NCI-H1417 treated with DMSO at 0.1 percent for 48 hours (cell line): ENCODE measurements at places on chromosomes 7 and 10.
A peak's percentile ranks its signal among the peaks of the same experiment; 100 is the strongest.

DNA sequence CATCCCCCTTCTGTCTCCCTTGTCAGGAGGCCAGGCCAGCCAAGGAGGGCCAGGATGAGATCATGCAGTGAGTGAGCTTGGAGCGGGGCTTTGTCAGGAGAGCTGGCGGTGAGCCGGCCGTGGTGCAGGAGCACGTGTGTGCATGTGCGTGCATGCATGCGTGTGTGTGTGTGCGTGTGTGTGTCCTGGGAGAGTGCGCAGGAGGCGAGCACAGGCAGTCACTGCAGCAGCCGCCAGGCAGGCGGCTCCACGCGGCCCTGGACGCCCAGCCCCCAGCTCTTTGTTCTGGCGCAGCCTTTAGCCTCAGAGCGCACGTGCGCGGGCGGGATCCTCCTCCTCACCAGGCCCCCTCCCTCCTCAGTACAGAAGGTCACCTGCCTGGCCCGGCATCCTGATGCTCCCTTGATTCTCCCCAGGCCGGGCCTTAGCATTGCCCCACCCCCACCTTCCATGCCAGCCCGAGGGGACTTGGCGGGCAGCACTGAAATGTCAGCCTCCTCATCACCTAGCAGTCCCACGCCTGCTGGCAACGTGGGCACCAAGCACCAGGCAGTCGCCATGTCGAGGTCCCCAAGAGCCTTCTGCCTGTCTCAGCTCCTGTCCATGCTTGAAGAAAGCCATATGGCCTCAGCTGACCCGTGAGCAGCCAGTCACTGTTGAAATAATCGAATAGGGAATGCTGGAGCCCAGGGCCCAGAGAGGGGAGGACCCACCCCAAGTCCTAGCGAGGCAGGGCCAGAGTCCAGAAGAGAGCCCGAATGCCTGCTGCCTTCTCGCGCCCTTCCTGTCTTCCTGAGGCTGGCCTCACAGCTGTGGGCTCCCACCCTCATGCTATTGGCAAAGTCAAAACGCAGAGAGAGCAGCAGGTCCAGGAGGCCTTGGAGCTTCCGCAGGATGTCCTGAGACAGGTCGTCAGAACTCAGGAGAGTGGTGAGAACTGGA is 125.9 kb upstream of the PPIF start:
- DNase-seq: no peak

- DNase-seq: no peak
Measured at GRCh38 chr10:102401735-102402511, 6.4 kb downstream of the NFKB2 start.

DNA sequence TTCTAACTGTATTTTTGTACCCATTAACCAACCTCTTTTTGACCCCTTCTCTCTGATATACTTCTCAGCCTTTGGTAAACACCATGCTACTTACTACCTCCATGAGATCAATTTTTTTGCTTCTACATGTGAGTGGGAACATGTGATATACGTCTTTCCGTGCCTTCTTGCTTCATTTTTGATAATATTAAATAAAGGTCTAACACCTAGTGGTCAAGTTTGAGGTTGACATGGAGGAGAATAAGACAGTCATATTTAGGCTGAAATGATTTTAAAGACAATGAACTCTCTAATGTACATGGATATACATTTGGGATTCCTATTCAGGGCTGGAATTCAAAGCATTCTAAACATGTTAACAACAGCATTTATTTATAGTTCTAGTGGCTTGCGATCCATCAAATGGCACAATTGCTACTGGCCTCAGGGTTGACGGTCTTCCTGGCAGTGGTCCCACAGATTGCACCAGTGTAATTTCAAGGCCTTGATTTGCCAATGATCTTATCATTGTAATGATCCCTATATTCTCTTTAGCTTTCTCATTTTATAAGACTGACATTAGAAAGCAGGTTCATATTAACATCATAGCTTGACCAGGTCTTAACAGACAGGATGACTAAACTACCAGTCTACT is 315.9 kb upstream of the ETV1 start:
- no peak for DNase-seq

DNA sequence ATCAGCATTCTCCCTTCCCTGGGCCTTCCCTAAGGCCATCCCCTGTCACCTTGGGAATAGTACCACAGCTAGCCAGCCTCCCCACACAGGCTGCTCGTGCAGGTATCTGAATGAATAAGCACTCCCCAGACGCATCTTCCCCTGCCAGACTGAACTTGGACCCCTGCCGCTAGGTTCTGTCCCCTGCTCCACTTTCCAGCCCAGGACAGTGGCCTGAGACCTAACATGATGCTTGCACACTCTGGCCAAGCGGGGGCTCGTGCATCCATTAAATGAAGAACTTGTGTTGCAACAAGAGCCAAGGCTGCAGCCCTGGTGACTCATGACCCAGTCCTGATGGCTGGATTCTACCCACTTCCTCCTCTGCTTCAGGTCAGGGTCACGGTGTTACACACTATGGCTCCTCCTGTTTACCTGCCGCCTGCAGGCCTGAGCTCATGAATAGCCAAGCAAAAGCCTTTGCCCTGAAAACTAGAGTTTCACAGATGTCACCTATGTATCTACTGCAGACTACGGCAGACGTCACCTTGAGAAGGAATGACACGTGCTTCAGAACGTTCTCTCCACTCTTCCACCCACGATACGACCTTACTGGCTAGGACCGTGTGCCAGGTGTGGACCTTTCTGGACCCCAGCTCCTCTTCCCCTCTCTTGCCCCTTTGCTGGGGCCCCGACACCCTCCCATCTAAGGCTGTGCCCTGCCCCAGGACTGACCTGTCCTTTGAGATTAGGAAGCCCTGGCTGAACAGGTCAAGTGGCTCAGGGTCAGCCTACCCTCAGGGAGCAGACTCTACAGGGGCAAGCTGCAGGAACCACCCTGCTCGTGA is 6.5 kb downstream of the ASB13 start:
- DNase-seq: no peak

DNA sequence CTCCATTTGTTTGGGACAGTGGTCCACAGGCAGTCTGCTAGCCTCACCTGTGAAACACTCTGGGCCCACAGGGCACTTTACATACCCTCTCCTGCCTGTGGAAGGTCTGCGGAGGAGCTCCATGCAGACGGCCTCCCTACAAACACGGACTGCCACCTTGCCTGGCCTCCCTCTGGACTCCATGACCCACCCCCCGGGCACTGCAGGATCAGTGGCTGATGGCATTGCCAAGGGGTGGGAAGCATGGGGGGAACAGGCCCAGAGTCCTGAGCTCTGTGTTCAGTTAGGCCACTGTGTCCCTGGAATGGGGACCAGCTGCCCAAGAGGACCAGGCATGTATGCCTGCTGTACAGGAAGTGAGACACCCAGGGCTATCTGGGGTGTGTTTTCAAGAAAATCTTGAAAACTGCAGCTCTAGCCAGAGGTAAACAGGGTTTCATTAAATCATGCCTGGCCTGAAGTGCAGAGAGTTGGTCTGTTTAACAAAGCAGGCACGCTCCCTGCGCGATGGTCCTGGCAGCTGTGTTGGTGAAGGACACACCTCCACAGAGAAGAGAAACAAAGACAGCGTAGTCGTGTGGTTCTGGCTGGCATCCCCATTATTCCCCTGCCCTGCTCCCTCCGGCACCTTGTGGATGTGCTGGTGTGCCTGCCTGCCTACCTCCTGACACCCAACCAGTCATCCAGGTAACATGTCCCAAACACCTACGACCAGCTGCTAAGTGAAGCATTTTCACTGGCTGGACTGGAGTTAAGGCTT is 470.8 kb upstream of the ZMIZ1 start:
- DNase-seq: no peak

DNA sequence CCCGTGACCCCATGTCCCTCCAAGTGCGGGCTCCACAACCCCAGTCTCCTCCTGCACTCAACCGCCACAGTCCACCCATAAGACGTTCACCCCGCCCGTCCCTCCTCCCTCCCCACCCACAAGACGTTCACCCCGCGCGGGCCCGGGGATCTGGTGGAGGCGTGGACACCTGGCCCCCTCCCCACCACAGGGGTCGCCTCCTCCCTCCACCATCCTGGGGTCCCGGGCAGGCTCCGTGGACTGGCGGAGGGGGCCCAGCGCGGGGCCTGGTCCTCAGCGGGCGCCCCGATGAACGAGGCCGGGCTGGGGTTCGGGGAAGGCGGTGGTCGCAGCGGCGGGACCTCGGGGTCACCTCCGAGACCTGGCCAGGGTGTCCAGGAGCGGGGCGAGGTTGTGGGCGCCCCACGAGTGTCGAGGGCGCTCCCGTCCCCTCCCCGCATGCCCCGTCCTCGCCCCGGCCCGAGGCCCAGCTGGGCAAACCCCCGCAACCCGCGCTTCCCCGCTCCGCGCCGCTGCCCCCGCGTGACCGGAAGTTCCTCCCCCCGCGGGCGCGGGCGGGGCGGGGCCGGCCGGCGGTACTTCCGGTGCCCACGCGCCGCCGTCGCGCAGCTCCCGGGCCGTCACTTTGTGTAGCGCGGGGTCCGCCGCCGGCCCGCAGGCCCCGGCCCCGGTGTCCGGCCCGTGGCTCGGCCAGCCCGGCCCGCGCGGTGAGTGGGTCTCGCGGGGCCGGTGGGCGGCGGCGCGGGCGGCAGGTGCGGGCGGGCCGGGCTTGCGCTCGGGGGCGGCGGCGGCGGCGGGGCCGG is at the start of gene ZNF316:
Gene ZNF316 (plus strand): TSS at position 578 of the 803 bp plus-strand sequence. CDS start 5,092 bp downstream, outside the sequence.
- no peak for DNase-seq

DNA sequence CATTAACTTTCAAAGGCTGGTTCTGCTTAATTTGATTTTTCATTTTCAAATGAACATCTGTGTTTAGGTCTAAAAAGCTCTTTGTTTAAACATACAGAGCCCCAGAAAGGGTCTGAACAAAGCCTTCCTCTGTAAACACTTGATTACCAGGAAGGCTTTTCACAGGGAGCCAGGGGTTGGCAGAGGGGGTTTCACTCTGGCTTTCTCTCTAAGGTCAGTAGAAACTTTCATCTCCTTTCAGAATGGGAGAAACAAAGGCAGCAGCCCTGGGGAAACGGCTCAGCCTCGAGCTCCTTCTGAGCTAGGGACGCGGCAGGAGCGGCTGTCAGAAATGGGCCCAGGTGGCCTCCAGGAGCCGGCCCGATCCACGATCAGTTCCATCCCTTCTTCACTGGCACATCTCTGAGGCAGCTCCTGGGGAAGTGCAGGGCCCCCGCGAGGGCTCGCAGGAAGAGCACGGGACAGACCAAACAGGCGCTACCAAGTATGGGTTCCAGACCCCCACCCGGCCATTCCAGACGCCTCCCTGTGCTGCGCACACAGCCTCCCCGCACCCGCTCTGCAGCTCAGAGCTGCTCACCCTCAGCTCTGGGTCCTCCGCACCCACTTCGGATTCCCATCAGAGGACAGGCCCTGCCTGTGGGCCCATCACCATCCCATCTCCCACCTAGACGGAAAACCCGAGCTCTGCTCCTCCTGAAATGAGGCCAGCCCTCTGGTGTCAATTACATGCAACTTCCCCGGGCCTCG is 124.1 kb downstream of the MAD1L1 start:
- no peak for DNase-seq

DNA sequence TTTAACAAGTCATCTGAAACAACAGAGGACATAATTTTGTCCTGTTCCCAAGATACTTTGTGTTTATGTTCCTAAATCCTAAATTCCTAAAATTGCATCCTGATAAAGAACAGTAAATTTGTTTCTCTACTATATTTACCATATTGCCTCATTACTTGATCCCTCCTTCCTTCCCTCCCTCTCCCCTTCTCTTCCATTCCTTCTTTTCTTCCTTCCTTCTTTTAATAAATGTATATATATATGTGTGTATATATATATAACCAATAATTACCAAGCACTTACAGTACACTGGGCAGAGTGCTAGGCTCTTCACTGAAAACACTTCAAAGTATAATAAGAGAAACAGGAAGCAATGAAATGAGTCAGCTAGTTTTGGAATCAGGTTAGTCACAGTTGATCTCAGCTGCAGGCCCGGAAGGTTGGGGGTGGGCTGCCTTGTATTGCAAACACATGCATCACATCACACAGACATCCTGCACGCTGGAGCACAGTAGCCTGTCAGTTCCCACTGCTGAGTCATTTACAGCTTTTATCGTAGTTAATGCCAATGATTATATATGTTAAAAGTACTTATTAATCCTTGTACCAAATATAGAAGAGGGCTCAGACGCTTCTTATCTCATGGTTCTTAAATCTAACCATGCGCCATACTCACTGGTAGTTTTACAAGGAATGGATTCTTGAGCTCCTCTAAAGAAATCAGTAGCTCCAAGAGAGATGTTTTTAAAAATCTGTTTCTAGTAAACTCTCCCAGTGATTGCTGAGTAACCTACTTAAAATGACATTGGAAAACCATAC is 551.7 kb downstream of the GRM8 start:
- peak; percentile 68 for DNase-seq

DNA sequence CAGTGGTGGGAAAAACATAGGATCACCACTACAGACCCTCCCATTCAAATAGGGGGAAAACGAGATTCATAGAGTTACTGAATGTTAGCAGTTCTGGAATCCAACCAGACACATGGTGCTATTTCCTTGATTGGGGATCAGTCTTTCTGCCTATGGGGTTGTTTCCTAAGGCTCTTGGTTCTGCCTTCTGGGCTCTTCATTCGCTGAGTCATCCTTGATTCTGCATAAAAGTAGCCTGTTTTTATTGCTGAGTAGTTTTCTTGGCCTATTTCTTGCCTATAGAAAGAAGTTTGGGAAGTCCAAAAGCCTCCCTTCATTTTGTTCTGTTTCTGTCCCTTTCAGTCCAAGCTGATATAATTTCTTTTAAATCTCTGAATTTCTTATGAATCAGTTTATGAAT is 99.3 kb upstream of the OIT3 start:
- no peak for DNase-seq

DNA sequence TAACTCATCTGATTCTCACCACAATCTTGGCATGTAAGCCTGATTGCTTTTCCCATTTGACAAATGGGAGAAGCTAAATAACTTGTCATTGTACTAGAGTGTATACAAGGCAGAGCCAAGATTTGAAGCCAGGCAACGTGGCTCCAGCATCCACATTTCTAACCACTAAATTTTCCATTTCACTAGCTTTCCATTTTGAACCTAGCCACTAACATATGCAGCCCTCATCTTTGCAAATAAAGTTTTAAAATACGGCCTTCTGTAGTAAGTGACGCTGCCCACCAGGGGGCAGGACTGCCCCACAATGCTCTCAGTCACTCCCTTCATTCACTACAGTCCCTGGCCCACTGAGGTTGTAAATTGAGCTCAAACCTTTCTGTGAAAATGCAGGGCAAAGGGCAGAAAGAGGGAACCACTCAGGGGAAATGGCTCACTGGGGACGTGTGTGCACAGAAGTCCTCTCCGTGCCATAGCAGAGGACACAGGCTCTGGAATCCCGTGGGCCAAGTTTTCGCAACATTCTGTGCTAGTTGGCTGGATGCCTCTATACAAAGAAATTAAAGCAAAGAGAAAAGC is 315.7 kb downstream of the TNS3 start:
- no peak for DNase-seq

GRCh38 chr10:36840788-36841187 is 284.6 kb upstream of the ANKRD30A start:
- DNase-seq: no peak
